GM18507 (cell line): ENCODE measurements at places on chromosomes 16 and 17.

DNA sequence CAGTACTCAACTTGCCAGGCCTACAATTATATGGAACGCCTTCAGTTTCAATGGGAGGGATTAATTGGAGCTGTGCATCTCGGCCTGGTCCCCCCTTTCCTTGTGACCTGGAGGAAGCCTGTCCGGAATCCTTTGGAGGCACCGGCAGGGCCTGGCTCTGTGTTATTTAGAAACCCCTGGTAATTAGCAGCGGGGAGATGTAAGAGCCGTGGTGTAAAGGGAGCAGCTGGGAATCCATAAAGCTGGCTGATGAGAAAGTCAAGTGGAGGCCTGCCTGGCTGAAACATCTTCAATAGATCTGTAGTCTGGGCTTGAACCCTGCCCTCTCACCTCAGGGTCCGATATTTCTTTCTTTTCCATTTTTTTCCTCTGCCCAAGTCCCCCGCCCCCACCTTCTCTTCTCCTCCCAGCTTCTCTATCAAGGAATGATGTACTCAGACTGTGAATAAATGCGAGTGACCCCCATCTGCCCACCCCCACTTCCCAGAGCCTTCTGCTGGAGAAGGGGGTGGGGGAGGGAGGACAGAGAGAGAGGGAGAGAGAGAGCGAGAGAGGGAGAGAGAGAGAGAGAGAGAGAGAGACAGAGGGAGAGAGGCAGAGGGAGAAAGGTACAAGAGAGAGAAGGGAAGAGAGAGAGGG is 495.5 kb upstream of the ZFHX3 start:
- DNase-seq, result no peak

GRCh38 chr17:69431835-69432234 is 17.3 kb downstream of the MAP2K6 start:
- no peak for DNase-seq

- DNase-seq, result no peak
These were observed 51.4 kb upstream of the NFAT5 start for GRCh38 chr16:69514356-69514755.

- no peak for DNase-seq
These were observed 14.2 kb downstream of the CDH16 start for GRCh38 chr16:66904428-66904845.

DNA sequence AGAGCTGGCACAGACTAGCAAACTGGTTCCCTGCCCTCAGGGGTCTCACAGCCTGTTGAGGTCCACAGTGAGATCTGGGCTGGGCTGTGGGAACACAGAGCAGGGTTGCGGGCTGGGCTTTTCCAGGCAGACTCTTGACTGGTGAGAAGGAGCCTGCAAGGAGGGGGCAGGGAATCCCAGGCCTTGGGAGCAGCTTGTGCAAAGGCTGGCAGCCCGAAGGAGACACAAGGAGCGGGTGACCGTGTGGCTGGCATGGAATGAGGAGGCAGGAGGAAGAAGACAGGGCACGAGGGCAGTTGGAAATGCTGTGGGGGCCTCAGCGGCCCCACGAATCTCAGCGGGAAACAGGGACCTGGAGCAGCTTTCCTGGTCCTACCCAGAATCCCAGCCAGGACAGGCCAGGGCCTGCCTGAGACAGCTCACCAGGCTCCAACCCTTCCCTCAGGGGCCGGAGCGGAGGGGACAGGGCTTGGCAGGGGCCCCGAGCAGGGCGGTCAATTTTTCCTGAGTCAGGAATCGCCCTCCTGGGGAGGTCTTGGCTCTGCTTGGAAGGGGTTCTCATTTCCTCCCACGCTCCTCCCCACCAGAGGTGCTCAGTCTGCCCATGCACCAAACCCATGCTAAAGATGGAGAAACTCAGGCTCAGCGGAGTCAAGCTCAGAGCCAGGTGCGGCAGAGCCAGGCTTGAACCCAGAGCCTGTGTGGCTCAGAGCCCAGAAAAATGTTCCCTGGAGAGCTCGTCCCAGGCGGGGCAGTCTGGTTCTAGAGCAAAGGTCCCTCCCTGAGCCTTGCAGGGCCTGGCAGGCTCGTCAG is 9.2 kb upstream of the SNN start:
- no peak for DNase-seq

DNA sequence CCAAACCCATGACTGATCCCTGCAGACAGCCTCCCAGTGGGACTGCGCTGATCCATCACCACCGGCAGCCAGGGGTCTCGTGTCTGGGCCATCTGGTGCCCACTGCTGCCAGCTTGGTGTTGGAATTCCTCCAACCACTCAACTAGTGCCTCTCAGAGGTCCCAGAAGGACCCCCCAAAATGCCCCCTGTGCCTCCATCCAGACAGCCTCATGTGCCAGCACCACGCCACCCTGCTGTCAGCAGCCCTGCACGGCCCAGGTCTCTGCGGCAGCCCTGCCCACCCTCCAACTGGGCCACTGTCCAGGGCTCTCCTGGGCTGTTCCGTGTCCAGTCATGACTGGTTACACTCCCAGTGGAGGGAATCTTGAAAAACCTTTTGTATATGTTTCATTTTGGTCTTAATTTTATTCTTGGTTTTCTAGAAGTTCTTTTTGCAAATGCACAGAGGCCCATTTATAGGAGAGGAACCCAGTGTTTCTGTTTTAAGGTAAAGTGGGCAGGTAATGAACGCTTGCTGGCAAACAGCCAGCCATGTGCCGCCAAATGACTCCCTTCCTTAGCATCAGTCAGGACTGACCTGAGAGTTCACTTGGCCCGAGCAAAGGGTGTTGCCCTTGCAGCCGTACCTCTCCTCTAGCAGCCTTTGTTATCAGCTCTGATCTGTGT is 34.6 kb downstream of the GRIN2C start:
- DNase-seq, result no peak

DNA sequence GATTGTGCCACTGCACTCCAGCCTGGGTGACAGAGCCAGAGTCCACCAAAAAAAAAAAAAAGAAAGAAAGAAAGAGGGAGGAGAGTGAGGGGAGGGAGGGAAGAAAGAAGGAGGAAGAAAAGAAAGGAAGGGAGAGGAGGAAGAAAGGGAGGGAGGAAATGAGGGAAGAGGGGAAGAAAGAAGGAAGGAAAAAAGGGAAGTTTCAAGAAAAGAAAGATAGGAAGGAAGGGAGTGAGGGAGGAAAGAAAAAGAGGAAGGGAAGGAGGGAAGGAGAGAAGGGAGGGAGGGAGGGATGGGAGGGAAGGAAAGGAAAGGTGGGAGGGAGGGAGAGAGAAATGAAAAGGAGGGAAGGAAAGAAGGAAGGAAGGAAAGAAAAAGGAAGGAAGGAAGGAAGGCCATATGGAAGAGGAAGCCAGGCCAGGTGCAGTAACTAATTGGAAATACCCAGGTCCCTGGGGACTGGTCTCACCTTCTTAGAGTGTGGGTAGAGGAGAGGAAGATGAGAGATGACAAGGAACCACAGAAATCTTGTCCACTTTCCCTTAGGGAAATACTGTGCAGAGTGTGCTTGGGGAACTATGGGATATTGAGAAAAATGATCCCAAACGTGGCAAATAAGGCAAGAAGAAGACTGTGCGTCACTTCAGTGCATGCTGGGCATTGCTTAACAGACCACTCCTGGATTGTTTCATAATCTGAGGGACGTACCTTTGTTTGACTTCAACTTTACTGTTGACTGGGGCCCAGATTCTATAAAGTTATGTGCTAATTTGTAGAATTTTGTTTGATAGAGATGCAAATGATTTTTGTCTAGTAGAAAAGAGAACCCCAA is 15.1 kb upstream of the CSNK2A2 start:
- no peak for DNase-seq
